CD4-positive, alpha-beta T cell (primary cell): ENCODE measurements at places on chromosomes 2 and 18.

GRCh38 chr2:64325852-64326577 lies 127.9 kb upstream of the LGALSL start:
- DNase-seq = no peak

DNA sequence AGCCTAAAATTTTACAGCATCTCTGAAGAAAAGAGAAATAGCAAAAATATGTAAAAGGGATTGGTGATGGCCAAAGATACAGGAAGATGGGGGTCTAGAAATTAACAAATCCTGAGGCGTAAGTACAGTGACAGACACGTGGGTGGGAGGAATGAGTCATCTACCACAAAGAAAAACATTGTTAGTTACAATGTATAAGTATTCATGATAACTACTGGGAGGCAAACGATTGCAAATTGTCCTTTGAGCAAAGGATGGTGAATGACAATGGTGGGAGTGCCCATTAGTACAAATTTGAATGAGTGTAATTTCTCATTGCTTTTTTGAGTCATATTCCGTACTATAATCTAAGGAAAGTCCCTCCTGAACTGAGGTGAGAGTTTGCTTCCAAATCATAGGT lies 809.0 kb upstream of the FAM98A start:
- DNase-seq = no peak

DNA sequence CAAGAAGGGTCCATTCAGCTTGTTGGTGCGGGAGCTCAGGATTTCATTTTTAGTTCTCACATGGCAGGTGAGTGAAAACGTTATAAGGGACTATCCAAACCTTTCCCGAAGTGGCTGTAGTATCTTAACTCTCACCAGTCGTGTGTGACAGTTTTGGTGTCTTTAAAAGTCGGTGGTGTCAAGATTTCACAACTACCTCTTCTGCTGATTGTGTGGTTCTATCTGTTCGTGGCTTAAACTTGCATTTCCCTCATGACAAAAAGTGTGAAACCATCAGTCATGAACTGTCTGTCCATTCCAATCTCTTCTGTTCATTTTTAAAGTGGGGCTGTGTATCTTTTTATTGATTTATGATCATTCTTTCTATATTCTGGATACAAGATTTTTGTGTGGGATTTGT lies 3.8 kb upstream of the AQP12B start:
- DNase-seq = no peak

- no peak for DNase-seq
Observed at GRCh38 chr2:228703152-228703551, 521.7 kb upstream of the SPHKAP start.

DNA sequence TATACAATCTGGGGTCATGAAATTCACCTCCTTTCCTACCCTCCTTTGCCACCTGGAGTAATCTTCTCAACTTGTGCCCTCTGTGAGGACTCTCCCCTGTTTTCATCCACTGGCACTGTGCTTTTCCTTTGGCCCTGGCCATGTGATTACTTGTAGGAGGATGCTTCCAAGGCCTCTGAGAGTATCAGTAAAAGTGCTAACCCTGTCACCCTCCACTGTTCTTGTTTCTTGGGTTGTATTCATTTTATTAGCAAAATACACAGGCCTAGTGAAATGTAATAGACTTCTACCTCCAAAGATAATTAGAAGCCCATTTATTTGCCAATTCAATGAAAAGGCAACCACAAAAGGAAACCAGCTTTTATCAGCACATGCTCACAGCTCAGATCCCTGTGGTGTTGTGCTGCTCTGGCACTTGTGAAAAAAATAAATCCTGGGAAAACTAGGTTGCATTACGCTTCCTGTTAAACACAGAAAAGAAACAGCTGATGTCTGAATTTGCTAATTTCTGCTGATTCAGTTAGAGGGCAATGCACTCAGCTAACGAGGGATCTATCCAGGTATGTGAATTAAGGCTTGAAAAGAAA lies 357.5 kb upstream of the ETAA1 start:
- DNase-seq = no peak

DNA sequence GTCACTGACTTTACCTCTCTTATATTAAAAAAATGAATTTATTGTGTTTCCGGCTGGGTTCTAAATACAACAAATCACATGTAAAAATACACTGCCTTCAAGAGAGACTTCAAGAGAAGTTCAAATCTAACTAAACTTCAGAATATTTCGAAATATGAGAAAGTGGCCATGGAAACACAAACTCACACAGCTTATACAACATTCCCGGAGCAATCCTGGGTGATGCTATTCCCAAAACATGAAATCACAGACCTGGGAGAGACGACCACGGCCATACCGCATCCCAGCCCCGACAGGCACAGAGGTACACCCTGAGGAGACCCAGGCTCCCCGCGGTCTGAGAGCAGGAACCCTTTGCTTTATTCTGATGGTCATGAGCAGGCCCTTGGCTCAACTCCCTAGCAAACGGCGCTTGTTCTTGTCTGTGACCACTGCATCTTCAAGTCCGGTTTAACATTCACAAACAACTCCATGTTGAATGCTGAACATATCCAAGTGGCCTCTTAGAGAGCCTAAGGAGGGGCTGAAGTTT lies 185.4 kb upstream of the REV1 start:
- DNase-seq = no peak

DNA sequence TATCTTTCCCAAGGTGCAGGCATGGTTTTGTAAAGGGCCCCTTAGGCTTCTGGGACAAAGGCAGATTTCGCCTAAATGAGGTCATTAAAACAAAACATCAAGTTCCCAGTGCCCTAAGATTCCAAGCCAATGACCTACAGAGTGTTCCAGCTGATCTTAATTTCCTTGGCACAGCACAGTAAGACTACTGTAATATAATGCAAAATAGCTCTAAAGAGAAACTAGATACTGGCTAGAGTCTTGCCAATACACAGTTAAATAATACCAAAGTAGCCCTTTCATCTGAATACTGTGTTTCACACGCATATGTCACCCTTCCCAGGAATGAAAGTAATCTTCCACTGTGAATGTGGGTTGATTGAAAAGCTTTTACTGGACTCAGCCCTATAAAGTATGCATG lies 14.7 kb downstream of the GRB14 start:
- DNase-seq = no peak

- no peak for DNase-seq
Observed at GRCh38 chr18:77151033-77151771, 18.6 kb upstream of the MBP start.

DNA sequence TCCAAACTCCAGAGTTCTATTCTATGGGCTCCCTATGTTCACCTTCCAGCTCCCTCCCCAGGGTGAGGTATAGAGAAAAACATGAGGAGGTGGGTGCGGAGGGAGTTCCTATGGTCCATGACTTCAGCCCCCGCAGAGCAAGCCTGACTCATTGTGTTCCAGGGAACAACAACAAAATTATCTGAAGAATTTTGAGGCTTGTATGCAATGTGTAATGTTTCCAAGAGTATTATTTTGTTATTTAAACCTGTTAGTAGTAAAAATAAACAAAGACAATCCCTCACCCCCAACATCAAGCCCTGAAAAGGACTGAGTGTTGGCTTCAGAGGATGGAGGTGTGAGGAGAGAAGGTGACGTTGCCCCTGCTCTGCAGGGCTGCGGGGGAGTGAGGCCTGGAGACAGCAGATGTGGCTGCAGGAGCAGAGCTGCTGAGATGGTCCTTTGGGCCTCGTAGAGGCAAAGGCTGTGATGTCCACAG lies 29.0 kb downstream of the LAMA3 start:
- no peak for DNase-seq

GRCh38 chr18:27862041-27862682 lies 314.8 kb downstream of the CDH2 start:
- DNase-seq = no peak
